Stimulated activated CD4-positive, alpha-beta T cell treated with anti-CD3 and anti-CD28 coated beads, Interleukin-1b, Interleukin-23, amount 100 ng/mL, for 1 hour (primary cell): ENCODE measurements at places on chromosomes 7 and 10.

DNA sequence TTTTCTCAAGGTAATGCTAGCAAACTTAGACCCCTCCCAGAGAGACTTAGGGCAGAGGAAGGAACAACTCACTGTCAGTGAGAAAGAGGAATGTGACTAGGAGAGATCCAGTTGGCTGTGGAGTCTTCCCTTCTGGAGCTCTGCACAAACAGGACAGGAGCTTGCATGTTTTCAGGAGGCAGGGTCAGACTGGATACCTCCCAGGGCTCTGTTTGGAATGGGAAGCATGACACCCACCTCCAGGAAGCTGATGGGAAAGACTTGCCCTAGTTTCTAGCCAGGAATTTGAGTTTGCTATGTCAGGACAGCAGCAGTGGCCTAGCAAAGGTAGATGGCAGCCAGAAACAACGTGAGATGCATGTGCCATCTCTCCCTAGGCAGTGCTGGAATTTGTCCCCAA, 40.6 kb downstream of the GHRHR start:
- DNase-seq = no peak

DNA sequence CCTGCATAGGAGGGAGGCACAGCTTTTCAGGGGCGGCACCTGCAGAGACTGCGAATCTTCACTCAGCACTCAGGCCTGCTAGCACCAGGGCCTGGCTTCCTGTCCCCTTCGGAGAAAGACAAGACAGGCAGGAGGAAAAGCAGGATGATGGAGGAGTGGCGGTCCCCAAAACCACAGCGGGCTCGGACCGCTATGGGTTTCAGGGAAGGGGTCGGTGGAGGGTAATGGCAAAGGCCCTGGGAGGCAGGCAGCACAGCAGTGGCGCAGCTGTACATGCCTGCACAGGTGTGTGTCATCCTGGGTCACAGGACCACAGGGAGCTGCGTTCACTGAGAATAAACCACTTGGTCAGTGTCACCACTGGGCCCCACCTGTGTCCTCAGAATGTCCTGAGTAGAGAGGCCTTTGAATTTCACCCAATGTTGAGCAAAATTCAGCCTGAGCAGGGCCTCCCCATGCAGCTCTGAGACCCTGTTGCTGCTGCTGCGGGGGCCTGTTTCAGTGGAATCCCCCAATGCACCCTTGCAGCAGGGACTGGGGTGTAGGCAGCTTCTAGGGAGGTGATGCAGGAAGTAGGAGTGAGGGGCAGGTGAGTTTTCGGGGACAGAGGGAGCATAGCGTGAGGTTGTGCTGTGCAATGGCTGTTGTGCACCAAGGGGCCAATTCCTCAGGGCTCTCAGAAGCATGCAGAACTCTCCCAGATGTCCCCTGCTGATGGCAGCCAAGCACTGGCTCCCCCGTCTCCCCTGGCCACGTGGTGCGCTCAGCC, 90.6 kb upstream of the PPP2R2D start:
- DNase-seq = no peak

- DNase-seq = no peak
Measured at GRCh38 chr10:37680243-37680683, 177.1 kb downstream of the ZNF248 start.

DNA sequence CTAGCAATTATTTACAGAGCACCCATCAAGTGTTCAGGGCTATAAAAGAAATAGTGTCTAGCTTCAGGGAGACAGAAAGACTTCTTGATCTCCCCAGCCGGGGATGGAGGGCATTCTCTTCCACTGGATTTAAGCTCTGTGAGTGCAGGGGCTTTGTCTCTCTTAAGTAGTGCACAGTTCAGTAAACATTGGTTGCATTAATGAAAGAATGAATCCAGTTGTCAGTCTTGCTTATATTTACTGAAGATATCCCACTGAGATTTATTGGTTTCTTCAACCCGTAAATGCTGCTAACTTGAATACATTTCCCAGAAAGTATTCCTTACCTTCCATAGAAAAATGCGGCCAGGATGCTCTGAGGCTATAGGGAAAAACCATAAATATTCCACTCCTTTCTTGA, 41.9 kb downstream of the AUTS2 start:
- DNase-seq = no peak

GRCh38 chr10:123391275-123392028, 237.2 kb downstream of the BUB3 start:
- no peak for DNase-seq

GRCh38 chr10:100325158-100325557, 4.9 kb downstream of the PKD2L1 start:
- DNase-seq = no peak

- no peak for DNase-seq
Measured at GRCh38 chr7:103715376-103716120, 269.5 kb upstream of the SLC26A5 start.

- DNase-seq = no peak
Measured at GRCh38 chr7:153515359-153515758, 536.8 kb upstream of the DPP6 start.

DNA sequence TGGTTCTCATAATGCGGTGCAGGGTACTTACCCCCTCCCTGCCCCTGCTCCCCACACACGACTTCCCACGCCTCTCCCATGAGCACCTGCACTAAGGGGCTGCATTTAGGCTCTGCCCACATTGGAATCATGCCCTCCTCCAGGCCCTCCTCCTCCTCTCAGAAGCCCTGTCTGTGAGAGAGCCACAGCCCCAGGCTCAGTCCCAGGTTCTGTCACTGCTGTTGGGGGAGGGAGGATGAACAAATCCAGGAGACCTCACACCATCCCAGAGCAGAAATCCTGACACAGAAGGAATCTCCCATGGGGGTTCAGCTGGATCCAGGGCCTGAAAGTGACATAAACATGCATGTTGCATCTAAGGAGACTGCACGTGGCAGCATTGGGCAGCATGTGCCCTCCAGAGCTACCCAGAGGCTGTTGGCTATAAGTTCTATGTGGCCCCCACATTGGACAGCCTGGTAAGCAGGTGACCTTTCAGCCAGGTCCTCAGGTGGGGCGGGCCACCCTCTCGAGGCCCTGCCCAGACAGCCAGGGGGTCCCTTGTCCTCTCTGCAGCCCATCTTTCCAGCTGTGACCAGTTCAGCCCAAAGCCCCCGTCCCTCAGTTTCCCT, 1.6 kb upstream of the PILRA start:
- no peak for DNase-seq

DNA sequence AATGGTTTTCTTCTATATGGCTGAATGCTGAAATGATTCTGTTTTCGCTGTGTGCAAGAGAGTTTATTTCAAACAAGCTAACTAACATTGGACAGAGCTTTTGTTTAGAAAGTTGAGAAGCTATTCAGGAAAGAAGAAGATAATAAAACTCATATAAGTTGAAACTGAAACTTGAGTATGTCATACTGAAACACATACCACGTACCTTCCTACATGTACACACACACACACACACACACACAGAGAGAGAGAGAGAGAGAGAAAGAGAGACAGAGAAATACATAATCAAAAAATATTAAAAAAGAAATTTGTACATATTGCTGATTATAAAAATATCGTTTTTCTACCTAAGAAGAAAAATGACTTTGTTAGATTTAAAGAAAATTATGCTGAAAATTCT, 561.9 kb upstream of the KCND2 start:
- DNase-seq = no peak

- no peak for DNase-seq
Measured at GRCh38 chr10:45377858-45378257, 3.8 kb downstream of the ALOX5 start.

DNA sequence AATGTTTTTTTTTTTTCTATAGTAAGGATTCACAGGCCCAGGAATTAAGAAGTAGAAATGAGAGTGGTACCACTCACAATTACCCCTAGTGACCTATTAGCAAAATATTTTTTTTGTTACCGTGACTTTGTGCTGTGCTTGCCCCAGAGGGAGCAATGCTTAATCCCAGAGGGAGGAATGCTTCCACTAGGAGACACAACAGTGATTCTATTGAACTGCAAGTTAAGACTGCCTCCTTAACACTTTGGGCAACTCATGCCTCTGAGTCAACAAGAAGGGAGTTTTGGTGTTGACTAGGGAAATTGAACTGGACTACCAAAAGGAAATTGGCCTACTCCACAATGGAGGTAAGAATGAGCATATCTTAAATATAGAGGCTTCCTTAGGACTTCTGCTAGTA, 17.2 kb upstream of the MEOX2 start:
- no peak for DNase-seq

DNA sequence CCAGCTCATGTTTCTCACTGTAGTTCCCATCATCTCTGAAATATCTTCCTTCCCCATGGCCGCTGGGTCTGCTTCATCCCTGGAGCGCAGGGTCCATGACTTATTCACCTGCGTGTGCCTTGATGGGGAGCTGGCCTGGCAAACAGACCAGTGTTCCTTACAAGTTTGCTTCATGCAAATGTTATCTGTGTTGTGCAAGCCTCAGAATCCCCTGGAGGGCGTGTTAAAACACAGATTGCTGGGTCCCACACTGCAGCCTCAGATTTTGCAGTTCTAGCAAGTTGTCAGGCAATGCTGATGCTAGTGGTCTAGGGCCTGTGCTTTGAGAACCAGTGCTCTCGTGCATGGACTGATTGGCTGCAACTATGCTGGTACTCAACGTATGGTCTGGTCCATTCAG, 7.2 kb upstream of the DMBT1 start:
- DNase-seq = no peak

GRCh38 chr7:51289623-51290303, 26.8 kb downstream of the COBL start:
- no peak for DNase-seq
